Mucosa of gallbladder (tissue), 1 donor: ENCODE measurements at places on chromosomes 1 and 21.

- no peak for DNase-seq
These were observed 25.4 kb upstream of the SMYD3 start for GRCh38 chr1:246532519-246532918.

DNA sequence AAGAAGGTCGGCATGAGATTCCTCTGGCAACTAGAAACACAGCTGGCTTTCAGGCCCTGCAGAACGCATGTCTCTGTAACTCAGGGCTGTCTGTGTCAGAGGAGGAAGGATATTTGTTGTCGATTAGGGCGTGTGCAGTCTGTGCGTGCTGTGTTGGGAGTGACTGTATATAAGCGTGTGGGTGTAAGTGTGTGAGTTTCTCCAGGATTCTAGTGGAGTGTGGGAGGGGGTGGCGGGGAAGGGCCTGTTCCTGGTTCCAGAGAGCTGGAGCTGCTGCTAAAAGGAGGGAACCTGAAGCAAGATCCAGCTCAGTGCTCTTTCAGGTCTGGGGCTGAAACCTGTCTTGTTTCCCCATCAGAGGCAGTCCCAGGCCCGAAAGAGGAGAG, 74.3 kb downstream of the SLC16A1 start:
- DNase-seq: no peak

GRCh38 chr21:32817208-32817607, 45.7 kb upstream of the PAXBP1 start:
- peak; percentile 26 for DNase-seq

- DNase-seq: no peak
These were observed 102.4 kb upstream of the OR4F16 start for GRCh38 chr1:788835-789234.

DNA sequence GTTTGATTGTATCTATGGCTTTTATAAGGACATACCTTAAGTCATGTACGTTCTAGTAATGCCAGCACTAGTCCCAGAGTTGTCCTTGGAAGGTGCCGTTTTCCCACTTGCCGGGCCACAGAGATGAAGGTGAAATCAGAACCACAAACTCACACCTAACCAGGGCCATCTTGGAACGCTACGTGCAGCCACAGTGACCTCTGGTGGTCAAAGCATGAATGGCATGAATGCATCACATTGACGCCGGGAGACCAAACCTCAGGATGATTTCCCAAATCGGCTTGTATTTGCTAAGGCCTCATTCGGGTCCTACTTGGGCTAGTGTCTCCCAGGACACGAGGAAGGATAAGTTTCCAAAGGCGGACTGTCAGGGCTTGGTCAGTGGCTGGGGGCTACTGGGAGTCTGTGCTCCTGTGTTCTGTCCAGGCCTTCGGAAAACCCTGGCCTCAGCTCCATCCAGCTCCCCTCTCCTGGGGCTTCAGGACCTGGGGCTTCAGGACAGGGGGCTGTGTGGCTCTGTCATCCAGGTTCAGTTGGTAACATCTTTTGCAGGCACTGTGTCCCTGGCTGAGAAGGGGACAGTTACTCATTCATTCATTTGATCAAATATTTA, 260.5 kb downstream of the PRDM2 start:
- peak; percentile 77 for DNase-seq

- peak; percentile 35 for DNase-seq
These were observed 25.6 kb downstream of the MIS18A start for GRCh38 chr21:32253215-32253641.

DNA sequence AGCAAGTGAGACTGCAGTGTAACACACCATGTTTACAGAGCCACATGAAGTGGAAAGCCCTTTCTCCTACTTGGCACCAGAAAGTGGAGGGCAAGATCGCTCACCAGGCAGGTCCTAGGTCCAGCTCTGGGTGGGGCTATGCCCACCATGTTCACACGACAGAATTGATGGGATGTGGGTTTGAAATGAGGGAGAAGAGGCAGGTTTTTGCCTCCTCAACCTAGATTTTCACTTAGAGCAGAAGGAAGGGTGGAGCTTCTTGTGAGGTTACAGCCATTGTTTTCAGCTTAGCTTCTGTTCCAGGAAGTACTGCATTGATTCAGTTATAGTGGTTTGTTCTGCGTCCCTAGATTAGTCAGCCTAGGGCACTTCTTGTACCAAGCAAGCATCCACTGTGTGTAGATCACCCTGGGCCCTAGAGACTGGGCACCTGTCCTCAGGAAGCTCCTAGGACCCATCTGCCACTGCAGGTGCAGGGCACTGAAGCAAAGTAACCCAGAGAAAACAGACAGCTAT, 2.3 kb downstream of the CD53 start:
- no peak for DNase-seq

GRCh38 chr1:193348091-193348768, 161.8 kb upstream of the B3GALT2 start:
- DNase-seq: no peak

- no peak for DNase-seq
These were observed 537.6 kb downstream of the MATN1 start for GRCh38 chr1:30185809-30186208.

DNA sequence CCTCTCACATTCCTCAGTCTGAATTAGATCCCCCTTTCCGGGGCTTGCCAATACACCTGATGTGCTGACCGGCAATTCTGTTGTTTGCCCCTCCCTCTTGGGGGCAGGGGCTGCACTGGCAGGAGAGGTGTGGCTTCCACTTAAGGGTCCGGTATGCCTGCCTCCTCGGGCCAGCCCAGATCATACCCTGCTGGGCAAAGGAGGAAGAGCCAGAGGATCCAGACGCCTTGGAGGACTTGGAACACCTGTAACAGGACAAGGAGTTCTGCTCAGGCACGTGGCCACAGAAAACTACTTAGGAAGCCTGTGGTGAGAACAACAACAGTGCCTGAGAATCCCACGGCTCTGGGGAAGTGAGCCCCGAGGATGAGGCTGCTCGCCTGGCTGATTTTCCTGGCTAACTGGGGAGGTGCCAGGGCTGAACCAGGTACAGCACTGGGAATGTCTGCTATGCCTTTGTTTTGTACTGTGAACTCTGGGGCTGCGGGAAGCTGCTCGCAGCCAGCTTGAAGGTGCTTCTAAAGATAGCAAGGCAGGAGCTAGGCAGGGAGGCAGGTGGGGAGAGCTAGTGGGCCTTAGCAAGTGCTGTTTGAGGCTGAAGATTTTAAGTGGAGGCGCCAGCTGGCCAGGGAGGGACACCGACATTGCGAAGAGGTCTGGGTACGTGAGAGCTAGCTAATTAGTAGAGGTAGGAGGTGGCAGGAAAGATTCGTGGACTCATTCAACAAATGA, at the start of gene SMPDL3B:
Gene SMPDL3B (plus strand): TSS at position 183 of the 732 bp plus-strand sequence. CDS start 184 bp downstream, at position 367.
- peak; percentile 43 for DNase-seq

- no peak for DNase-seq
These were observed 30.6 kb downstream of the IARS2 start for GRCh38 chr1:220124542-220124941.

DNA sequence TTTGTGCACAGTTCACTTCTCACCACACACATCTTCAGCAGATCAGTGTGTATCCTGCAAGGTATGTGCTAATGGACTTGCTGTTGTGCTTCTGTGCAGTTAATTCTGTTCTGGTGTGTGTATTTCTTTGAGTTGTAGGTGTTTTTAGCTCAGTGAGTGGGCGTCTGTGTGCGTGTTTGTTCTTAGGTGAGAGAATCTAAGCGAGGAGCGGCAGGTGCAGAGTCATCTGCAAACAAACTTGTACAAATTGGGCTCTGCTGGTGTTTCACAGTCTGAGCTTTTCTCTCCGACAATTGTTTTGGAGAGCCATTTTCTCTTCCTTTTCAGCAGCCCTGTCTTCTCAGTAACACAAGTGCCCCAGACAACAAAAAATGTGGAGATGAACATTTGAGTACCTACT, 43.6 kb downstream of the ACP6 start:
- no peak for DNase-seq

DNA sequence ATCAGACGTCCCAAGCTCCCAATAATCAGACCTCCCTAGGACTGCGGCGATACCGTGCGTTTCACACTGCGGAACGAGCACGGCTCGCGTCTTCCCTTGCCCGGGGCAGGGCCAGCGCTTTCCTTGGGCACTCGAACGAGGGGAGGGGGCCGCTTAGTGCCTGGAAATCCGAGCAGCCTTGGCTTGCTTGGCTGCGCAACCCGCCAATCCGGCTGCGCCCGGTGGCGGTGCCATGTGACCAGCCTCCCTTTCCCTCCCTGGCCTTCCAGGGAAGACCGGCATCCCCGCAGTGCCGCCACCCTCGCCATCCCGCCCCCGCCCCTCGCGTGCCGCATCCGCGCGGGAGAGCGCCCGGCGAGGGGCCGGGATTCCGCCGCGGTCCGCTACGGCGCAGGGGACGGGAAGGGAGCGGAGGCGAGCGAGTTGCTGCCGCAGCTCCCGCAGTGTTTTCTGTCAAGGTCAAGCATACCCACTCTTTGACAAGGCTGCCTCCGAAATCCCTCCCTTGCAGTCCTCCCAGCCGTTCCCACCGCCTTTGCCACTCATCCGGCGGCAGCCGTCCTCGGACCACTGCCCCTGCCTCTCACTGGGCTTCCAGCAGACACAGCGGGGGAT, 8.3 kb upstream of the RNF19B start:
- DNase-seq: peak; percentile 45

GRCh38 chr1:22665752-22666151, 12.7 kb downstream of the C1QB start:
- no peak for DNase-seq

DNA sequence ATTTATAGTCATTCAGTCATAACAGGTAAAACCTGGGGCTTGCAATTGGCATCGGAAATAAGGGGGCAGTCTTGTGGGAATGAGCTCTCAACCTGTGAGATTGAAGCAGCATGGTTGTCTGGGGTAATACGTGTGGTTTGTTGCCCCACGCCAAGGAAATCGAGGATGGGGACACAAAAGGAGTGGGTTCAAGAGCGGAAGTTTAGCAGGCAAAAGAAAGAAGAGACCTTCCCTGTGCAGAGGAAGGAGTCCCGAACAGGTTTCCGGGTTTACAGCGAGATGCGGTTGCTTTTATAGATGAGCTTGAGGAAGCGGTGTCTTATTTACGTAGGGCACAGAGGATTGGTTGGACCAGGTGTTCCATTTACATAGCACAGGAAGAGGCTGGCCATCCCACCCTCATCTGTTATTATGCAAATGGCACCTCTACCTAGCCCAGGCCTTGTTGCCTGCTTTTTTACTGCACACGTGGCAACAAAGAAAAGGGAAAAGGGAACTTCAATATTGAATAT, 37.3 kb downstream of the IFNAR1 start:
- no peak for DNase-seq

DNA sequence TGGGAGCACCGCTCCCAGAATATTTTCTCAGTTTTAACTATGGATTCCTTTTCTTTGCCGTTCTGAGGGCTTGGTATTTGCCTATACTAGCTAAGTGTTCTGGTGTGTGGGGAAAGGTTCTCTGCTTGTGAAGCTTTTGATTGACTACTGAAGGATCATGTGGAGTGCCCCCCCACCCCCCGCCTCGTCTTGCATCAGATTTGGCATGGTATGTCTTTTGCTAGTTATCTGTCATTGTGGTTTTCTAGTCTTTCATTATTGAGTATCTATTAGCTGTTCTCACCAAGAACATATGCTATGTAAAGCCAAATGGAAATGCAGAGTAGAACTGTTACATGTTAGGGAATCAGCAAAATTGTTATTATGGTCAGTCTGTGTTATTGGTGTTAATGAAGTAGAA, 58.3 kb downstream of the MACF1 start:
- no peak for DNase-seq

- DNase-seq: no peak
These were observed 16.5 kb downstream of the DYRK1A start for GRCh38 chr21:37383086-37383485.

DNA sequence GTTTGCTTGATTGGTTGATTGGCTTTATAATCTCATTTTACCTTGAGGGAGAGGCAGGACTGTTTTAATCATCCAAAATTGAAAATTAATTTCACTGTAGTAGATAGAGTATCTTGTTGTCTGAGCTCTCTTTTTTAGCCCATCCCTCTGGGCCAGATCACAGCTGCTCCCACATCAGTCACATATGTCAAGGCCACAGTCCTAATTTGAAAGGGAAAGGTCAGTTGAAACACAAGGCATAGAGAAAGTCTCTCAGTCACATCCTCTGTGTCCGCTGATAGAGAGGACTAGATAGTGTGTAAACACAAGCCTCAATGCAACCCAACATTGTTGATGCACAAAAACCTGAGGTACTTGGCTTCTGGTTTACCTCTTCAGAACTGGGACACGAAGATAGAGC, 6.8 kb downstream of the C1orf74 start:
- DNase-seq: no peak

DNA sequence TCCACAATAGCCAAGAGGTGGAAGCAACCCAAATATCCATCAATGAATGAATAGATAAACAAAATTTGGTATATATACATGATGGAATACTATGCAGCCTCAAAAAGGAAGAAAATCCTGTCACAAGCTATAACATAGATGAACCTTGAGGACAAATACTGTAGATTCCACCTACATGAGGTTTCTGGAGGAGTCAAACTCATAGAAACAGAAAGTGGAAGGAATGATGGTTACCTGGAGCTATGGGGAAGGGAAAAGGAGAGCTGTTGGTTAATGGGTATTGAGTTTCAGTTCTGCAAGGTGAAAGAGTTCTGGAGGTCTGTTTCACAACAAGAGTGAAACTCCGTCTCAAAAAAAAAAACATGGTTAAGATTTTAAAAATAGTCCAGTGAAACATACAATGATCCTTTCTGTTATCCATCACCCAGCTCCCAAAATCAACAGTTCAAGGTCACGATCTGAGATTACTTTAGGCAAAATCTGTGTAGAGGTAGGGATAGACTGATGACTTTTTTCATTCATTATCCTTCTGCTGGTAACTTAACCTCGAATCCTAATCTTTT, 80.8 kb upstream of the HNRNPU start:
- DNase-seq: no peak

- DNase-seq: no peak
These were observed 31.0 kb downstream of the NCAM2 start for GRCh38 chr21:21029164-21029563.

DNA sequence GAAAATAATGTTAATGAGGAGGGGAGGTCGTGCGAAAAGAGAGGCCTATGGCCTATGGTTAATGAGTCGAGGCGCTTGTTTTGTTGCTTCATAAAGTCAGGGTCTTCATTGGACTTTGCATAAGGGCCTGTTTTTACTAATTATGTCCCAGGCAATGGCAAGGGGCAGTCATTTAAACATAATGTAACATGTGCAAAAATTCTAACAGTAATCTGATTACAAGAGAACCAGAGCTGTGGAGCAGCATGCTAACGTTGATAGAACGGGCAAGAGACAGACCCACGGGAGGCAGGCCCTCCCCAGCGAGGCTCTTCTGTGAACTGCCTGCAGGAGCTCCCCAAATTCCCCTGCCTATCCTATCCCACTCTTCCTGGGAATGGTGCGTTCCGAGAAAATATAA, 22.6 kb upstream of the CAMK1G start:
- DNase-seq: no peak

- no peak for DNase-seq
These were observed 653.9 kb upstream of the CAMK1G start for GRCh38 chr1:208929575-208929974.

- DNase-seq: peak; percentile 70
These were observed 3.7 kb upstream of the PPM1J start for GRCh38 chr1:112718691-112719418.

GRCh38 chr1:162107911-162108310, 38.4 kb downstream of the NOS1AP start:
- no peak for DNase-seq

DNA sequence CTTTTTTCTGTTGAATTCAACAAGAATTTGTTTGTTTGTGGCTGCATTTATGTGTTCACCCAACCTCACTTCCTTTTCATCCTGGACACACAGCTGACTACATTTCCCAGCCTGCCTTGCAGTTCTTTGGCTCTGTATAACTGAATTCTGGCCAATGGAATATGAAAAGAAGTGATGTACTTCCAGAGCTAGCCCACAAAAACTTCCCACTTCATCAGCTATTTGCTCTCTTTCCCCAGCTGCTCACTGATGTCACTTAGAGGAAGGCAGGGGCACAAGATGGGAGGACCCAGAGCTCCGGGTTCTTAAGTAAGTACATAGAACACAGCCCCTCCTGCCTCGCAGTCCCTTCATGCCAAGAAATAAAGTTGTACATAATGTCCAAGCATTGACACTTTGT, 235.0 kb upstream of the FGGY start:
- peak; percentile 70 for DNase-seq
